ENCODE measurements at places on chromosomes 13 and 19.

- no peak for DNase-seq
These were observed 15.1 kb downstream of the NFKBID start for GRCh38 chr19:35885225-35885738.

DNA sequence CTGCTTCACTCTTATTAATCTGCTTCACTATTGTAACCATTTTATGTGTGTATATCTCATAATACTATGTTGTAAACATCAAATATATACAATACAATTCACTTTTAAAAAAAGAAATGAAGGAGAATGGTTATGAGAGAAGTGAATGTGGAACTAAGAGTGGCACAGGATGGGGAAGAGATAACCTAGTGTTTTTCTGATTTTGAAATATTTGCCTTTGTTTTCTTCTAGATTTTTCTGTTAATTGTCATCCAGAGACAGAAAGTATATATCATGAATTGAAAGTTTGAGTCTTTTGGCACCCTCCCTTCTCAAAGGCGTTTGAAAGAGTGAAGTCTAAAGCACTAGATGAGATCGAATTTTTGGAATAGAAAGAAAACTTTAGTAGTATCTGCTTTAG lies 2.8 kb downstream of the DNAJC3 start:
- no peak for DNase-seq

GRCh38 chr19:18428173-18428786 lies 9.1 kb downstream of the SSBP4 start:
- no peak for DNase-seq

GRCh38 chr19:30320916-30321315 lies 51.3 kb upstream of the ZNF536 start:
- DNase-seq = no peak

GRCh38 chr13:49998714-49999624 lies 2.1 kb downstream of the TRIM13 start:
- no peak for DNase-seq
